ENCODE measurements at places on chromosomes 2 and 18.

DNA sequence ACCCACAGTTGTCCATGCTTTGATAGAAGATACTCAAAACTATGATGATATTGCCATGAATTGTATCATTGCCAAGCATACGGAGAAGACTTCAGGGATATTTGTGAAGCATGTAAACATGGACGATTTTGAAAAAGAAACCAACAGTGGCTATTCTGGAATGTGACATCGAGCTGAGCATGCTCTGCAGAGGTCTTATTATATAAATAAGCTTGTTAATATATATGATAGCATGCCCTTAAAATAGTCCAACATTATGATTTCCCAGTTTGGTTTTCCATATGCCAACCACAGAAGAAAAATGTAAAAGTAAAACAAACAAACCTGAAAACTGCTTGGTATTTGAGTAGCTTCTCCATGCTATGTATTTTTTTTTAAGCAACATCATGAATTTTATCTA, 159.1 kb downstream of the LNPK start:
- DNase-seq, result no peak

- DNase-seq, result no peak
Measured at GRCh38 chr2:237864444-237864931, 5.1 kb downstream of the RAMP1 start.

DNA sequence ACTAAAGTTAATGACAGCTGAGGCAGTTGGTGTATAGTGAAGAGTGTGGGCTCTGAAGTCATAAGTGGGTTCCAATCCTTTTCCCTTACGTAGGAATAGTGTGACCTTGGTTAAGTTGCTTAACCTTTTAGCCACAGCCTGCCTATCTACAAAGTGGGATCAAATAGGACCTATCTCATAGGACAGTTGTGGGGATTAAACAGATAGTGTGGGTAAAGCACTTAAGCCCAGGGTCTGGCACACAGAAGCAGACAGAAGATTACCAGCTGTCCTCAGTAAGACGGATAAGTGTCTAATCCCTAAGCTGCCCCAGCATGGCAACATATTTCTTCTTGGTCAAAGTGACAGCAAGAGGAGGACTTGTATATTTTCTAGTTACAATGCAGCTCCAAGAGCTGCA, 28.2 kb downstream of the UBE2F start:
- DNase-seq, result no peak

GRCh38 chr2:71555798-71556454, 102.6 kb downstream of the DYSF start:
- DNase-seq, result peak; percentile 31

DNA sequence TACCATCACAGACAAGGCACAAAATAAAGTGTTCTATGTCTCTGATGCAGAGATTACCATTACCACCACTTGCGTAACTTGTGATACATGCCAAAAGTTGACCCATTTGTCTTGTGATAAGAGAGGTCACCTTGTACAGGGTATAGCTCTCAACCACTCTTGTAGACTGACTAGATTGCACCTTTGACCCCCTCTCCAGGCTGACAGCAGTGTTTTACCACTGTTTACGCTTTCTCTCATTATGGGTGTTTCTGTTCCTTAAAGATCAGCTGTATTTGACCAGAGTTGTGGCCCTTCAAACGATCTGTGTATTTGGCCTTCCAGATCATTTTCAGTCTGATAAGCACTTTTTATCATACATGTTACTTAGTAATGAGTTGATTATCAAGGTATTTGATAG, 215.7 kb upstream of the HNMT start:
- no peak for DNase-seq

DNA sequence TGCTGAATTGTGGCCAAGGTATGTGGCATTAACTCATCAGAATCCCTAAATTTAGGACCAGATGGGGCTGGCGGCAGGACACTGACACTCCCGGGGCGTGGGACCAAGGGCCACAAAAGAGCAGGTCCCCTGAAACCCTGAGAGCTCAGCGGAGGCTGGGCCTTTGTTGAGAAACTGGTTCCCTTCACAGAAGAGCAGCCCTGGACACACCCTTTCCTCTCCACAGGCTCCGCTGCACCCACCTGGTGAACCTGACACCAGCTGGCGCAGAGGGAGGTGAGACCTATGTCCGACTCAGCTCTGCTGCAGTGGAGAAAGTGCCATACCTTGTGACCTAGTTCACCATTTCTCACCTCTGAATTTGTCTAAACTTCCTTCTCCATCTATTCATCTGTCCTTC, 119.5 kb downstream of the RTP5 start:
- no peak for DNase-seq

- no peak for DNase-seq
Measured at GRCh38 chr2:171520471-171520870, 1.8 kb upstream of the CYBRD1 start.

- peak; percentile 30 for DNase-seq
Measured at GRCh38 chr2:65429786-65430602, 2.4 kb downstream of the SPRED2 start.

- DNase-seq, result no peak
Measured at GRCh38 chr2:1226766-1227165, 186.5 kb upstream of the TPO start.

GRCh38 chr18:47842836-47843235, 87.6 kb downstream of the SMAD2 start:
- DNase-seq, result no peak

DNA sequence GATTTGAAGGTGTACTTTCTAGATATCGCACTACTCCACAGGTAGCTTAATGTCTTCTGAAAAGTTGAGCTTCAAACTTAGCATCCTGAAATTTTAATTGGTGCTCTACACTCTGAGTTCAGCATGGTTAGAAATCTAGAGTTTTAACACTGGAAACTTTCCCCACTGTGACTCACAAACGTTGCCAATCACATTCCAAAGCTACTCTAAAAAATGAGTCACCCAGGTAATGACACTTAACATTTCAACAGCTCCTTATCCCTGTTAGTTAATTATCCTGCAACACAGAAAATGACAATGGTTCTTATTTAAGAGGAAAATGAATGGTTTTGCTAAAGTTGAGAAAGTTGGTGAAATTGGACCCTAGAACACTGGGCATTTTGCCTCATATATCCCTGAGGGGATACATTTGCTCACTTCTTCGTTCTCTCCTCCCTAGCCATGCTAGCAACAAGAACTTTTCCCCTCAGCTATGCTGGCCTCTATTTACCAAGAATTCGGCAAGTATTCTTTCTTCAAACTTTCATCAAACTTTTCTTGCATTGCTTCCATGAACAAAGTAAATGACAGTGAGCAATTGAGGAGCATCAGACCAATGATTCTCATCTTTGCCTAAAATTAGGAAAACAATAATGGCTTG, 1024.1 kb upstream of the KLHL29 start:
- no peak for DNase-seq

GRCh38 chr2:120287183-120288015, 34.7 kb downstream of the RALB start:
- peak; percentile 17 for DNase-seq

DNA sequence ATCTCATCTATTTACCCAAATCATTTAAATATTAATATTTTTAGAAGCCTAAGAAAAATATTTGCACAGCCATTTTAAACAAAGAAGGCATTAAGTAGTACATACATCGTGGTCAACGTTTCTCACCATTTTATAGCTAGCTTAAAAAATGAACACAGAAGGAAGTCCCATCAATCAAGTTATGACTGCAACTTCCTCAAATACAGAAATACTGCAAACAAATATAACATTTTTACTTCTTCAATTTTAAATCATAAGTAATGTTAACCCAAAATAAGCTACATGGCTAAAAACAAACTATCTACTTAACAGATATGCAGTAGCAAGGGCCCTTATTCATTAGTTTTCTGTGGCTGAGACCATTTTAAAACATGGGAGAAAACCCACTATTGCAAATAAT, 30.6 kb downstream of the ITSN2 start:
- DNase-seq, result no peak

- no peak for DNase-seq
Measured at GRCh38 chr2:102421890-102422759, 835 bp upstream of the IL18RAP start.
